ENCODE measurements at places on chromosomes 2 and 18. TPM values are rescaled to one million over a fixed set of nuclear protein-coding genes. Genes with fewer than 3 reads are reported as not detected.

DNA sequence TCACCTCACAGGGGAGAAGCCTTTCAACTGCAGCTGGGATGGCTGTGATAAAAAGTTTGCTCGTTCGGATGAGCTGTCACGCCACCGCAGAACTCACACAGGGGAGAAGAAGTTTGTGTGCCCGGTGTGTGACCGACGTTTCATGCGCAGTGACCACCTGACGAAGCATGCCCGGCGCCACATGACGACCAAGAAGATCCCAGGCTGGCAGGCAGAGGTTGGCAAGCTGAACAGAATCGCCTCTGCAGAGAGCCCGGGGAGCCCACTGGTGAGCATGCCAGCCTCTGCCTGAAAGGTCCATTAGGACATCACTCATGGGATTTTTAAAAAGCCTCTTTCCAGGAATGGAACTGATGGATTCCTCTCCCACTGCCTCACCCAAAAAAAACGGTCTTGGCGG lies 8.9 kb downstream of the KLF11 start:
- no peak for DNase-seq

DNA sequence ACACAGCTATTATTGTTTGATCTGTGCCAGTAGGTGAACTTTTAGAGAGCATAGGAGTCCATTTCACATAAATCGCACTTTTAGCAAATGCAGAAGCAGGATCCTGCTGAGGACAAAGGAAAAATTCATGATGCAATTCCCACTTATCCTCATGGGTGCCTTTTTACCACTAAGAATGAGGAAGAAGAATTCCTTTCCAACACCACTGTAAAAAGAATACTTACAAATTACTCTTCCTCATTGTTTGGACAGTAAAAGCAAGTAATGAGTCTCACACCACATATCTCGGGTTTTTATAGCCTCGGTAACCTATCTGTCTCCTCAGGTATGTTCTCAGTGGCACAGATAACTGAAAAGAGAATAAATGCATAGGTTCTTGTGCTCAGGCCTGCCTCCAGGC lies 238.5 kb downstream of the MTX2 start:
- DNase-seq: no peak

Gene CRACDL
- 2.9 TPM for total RNA-seq

Gene RFX8
- total RNA-seq: 0.36 TPM

DNA sequence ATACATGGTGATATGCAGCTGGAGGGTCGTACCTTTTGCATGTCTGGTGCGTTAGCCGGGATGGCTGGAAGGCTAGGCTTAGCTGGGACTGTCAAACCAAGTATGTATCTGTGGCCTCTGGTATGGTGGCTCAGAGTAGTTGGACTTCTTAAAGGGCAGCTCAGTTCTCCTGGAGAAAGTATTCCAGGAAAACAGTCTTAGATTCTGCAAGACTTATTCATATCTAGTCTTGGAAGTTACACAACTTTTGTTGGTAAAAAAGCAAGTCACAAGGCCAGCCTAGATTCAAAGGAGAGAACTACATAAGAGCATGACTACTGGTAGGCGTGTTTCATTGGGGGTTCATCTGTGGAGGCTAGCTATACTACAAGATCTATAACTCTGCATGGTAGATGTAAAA lies 45.5 kb downstream of the EML4 start:
- DNase-seq: no peak

GRCh38 chr2:177332026-177332991 lies 60.3 kb upstream of the AGPS start:
- peak; percentile 69 for DNase-seq

GRCh38 chr2:119261493-119262225 lies 38.0 kb downstream of the STEAP3 start:
- DNase-seq: no peak

DNA sequence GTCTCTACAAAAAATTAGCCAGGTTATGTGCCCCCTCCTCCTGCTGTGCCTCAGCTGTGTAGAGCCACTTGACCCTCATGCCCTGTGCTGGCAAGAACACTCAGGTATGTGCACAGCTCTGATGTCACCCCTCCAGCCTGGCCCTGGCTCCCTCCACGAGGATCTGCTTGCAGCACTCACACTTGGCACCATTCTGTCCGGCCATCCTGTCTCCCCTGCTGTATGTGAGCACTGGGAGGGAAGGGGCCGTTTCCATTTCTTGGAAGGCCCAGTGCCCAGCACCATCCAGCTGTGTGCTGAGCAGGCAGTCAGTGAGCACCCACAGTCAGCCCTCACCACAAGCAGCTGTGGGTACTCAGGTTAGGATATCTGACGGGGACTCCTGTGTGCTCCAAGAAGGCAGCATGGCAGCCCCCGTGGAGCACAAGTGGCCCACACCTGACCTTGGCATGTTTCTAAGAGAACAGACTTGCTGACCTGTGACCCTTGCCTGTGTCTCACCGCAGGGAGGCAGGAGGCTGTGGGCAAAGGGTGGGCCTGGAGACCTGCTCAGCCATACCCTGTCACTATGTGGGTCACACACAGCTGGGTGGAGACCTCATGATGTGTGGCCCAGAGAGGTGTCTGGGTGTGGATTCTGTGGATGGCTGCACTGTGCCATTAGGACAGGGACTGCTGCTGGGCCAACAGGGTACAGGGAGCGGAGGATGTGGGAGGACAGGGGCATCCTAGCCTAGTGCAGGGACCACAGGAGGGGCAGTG lies 31.5 kb downstream of the USP34 start:
- DNase-seq: no peak

Gene CCDC150
- total RNA-seq: 12.8 TPM

DNA sequence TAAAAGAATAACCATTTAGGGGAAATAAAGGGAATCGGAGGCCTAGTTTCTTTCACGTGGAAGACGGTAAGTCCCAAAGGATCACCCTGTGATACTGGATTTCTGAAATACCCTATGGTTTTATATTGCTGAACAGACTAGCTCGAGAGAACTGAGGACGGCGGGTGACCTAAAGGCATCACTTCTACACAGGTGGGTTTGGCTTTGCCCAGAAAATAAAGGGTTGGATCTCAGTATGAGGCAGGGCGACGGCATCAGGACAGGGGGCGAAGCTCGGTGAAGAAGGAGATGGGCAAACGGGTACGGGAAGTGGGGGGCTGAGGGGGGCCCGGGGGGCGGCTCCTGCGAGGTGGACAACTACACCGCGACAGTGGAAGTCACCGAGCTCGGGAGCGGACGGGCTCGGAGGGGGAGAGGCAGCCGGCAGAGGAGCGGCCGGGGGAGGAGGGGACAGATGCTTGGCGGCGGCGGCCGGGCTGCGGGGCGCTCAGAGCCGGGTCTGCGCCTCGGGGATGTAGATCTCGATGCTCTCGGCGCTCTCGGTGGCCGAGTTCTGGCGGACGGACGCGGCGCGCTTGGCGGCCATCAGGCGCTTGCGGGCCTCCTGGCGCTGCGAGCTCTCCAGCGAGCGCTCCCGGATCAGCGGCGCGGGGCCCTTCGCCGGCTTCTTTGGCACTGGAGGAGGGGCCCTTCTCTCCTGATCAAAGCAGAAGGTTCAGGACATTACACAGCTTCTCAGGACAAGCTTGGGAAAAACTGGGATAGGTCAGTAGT lies 48.9 kb downstream of the TGIF1 start:
- no peak for DNase-seq

Gene RPRM
- 7.0 TPM for total RNA-seq

- no peak for DNase-seq
Observed at GRCh38 chr2:69306393-69306821, 80.6 kb downstream of the GFPT1 start.

DNA sequence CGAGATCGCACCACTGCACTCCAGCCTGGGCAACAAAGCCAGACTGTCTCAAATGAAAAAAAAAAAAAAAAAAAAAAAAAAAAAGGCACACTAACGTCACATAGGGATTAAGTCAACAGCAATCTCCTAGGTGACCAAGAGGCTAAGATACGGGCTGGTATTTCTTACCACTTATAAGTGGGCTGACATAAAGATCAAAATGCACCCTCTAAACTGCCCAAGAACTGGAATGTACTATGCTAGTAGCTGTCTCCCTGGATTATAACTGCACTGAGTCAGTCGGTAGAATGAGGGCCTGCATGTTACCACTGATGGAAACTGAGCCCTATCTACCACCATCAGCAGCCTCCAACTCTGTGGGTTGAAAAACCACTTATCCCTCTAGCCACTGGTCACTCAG lies 80.6 kb downstream of the KLF7 start:
- DNase-seq: no peak

DNA sequence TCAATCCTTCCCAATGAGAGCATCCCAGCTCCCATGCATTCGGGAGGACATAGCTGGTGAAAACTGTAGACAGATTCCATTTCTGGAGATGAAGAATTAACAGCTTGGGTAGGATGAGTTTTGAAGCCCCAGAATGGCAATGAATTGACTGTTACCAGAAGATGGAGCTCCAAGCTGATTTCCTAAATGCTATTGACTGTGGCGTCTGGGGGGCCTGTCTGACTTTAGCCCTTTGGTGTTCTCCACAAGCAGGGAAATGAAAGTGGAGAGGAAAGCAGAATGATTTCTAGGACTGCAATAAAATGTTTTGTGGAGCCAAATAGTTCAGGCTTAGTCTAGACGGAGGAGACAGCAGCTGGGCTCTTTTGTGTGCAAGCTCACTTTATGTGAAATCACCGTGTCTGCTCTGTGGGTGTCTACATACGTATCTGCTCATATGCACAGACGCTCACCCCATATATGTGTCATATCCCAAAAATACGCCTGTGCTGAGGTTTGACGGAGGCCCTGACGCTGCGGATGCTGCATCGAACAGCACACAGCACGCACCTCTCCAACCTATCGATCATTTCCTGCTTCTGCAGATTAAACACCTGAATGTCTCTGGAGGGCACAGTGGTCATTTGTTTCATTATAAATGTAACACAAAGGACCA lies 166.4 kb upstream of the PXDN start:
- peak; percentile 73 for DNase-seq

DNA sequence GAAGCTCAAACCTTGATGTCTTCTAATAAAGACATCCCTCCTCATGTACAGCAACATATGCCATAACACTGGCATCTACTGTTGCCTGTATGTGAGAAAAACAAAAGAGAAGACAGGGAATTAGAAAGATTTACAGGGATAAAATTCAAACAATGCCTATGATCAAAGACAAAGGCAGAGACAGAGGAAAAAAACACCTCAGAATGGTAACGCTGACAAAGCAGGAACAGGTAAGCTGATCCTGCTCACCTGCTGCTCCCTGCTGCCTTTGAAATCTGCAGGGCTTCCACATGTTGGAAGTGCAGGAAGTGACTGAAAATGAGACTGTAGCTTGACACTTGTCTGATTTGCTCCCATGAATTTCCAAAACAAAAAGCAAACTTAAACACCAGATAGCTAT lies 90.2 kb upstream of the DNAJC10 start:
- DNase-seq: peak; percentile 21

Gene SPEG
- total RNA-seq: 11.3 TPM

Gene CHMP3
- 38.5 TPM for total RNA-seq

Gene POTEI
- total RNA-seq: 0.27 TPM

Gene ADCYAP1
- total RNA-seq: 23.3 TPM

DNA sequence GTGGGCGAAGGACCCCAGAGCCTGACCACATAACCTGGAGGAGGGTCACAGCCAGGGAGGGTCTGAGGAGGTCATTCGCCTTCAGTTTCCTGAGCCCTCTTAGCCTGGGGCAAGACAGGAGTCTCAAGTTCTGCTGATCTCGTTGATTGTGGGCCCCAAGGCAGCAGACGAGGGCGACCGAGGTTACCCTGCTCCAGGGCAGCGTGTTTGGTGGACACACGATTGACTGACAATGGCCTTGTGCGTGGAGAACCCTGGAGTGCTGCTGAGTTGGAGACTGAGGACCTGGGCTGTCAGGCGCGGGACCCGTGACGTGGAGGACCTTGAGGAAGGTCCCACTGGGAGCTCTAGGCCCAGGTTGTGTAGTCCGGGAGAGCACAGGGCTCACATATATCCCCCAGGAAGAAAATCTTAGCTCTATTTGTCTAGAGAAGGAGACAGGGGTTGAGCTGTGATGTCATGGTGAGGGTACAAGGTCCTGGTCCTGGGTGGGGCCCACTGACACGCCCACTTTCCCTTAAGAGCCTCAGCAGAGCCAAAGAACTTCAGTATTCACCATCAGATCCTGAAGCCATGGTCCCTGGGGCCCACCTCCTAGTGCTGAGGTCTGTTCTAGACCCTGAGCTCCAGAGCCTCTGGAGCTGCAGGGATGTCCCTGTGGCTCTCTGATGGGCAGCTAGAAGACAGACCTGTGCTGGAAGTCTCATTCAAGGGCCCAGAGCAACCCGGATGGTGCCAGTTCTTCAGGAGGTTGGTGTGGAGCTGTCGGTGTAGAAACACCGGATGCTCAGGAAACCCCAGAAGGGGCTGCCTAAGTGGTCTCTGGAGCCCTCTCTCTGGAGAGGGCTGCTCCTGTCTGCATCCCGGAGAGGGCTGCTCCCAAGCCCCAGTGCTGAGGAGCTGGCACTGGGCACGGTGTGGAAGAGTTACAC lies 53.1 kb downstream of the DYSF start:
- no peak for DNase-seq

DNA sequence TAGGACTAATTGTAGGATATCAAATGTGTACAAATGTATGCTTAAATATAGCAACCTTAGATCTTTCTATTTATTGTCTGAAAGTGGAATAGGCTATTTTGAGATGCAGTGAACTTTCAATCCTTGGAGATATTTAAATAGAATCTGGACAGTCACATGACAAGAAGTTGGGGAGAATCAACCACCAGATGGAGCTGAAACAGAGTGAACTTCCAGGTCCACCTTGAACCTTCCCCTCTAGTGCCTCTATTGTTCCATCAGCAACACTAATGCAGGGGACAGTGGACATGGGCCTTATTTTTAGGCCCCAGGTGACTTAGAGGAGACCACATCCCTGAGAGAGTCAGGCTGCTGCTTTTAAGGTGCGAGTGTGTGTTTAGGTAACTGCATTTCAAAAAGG lies 37.0 kb upstream of the CRIM1 start:
- no peak for DNase-seq

- peak; percentile 55 for DNase-seq
Observed at GRCh38 chr2:29376541-29376940, 261.3 kb downstream of the CLIP4 start.

Gene GKN1
- total RNA-seq: not detected

GRCh38 chr2:85994421-85994777 lies 105.6 kb upstream of the ST3GAL5 start:
- no peak for DNase-seq

DNA sequence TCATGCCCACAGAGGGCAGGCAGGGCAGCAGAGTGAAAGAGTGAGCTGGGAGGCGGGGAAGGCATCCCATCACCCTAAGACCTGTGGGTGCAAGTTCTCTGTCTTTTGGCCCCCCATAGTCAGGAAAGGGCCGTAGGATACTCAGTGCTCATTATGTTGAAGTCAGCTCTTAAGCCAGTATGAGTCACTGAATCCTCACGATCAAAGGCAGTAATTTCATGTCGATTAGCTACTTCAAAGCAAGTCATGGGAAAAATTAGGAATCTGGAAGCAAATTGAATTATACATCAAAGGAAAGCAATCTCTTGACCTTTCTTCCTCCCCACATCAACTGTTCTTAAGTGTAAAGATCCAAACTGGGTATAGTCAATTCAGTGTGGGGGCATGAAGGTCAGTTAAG lies 178.9 kb downstream of the FHOD3 start:
- DNase-seq: no peak
